WTC11 (cell line): ENCODE measurements at places on chromosomes 2 and 18. TPM values are rescaled to one million over a fixed set of nuclear protein-coding genes. Genes with fewer than 3 reads are reported as not detected.
A peak's percentile ranks its signal among the peaks of the same experiment; 100 is the strongest.

DNA sequence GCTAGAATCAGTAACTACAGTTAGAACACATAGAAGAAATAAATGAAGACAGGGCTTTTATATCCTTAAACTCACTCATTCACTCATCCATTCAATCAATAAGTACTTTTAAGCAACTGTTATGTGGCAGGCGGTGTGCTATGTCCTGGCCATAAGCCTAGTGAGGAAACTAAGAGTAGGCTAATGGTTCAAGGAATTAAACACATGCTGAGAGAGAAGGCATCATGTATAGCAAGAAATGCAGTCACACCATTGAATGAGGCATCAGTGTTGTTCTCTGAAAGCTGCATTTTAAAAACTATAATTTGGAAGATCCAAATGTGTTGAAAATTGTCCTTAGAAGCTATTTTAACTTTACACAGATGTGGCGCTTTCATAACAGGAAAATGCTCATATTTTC, 86.5 kb upstream of the DTNA start:
- 0 out of 2 replicates have a peak, but pooled peaks cover 2% of the 10 kb centered on the region for H3K4me1 ChIP-seq
- H3K36me3 ChIP-seq = peaks cover 17% of the 10 kb centered on the region
- H3K27ac ChIP-seq = no peak overlapping the region
- no peak overlapping the region for H3K4me3 ChIP-seq
- H3K27me3 ChIP-seq = no peaks in the 10 kb centered on the region

GRCh38 chr2:126761256-126761980, 105.5 kb downstream of the GYPC start:
- H3K36me3 ChIP-seq = no peaks in the 10 kb centered on the region
- H3K27me3 ChIP-seq = no peaks in the 10 kb centered on the region; the same call in 1 of the 2 replicates
- DNase-seq = no peak
- no peak overlapping the region for H3K27ac ChIP-seq

GRCh38 chr2:121902171-121902591, 146.7 kb downstream of the TSN start:
- no peak overlapping the region for H3K27ac ChIP-seq
- H3K27me3 ChIP-seq = peaks cover 3% of the 10 kb centered on the region; the same call in 1 of the 2 replicates
- H3K4me1 ChIP-seq = no peaks in the 10 kb centered on the region

- H3K4me3 ChIP-seq = no peak overlapping the region
- no peak overlapping the region for H3K27ac ChIP-seq
- H3K27me3 ChIP-seq = no peaks in the 10 kb centered on the region
These were observed 50.7 kb downstream of the DYNAP start for GRCh38 chr18:54641734-54642133.

GRCh38 chr18:8801263-8801901, 96.0 kb downstream of the MTCL1 start:
- no peaks in the 10 kb centered on the region for H3K27me3 ChIP-seq
- peaks cover 34% of the 10 kb centered on the region for H3K36me3 ChIP-seq
- H3K4me3 ChIP-seq = no peak overlapping the region
- H3K27ac ChIP-seq = peak overlapping the region; percentile 97
- H3K4me1 ChIP-seq = peaks cover 55% of the 10 kb centered on the region

DNA sequence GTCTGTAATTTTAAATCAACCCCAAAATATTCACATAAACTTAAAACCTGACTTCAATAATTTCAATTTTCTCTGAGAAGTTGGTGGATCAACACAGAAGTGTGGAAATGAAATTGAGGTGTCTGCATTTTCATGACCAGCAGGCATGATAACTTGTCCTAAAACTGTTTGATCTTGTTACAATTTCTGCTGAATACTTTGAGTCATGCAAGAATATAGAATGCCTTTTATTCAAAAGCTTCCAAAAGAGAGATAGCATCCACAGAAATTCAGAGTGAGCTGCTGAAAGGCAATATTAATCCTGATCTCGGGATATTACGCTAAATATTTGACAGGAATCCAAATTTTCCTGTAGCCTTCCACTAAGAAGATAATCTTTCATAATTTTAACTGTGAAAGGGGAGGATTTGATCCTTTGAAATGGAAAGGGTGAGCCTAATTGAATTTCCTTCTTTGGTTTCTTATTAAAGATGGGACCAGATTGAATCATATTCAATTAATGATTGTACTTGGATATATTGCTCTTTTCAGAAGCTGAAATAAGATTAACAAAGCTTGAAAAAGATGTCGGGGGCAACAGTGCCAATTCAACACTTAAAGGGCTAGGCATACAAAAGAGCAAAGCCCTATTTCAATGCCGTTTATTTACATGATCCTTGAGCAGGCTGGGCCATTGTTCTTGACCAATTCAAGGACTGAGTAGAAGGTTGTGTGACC, 129.3 kb downstream of the NCKAP5 start:
- no peaks in the 10 kb centered on the region for H3K36me3 ChIP-seq
- H3K4me1 ChIP-seq = peaks cover 9% of the 10 kb centered on the region
- no peak for DNase-seq
- no peak overlapping the region for H3K4me3 ChIP-seq

DNA sequence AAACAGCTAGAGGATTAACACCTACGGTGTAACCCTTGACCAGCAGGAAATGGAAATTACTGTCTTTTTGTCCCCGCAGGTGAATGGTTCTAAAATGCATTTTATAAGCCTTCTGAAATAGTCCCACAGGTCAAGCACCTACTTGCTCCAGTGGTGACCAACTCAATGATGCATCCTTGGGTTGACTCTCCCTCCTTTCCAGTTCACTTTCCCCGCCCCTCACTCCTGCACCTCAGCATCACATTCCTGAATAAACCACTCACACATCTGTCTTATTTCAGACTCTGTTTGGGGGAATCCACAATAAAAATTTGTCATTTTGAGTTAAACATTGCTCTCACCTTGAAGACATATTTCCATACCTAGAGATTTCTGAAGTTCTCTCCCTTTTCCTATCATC, 446.0 kb upstream of the TNP1 start:
- H3K36me3 ChIP-seq = peaks cover 4% of the 10 kb centered on the region; the same call in 1 of the 2 replicates
- no peak for DNase-seq
- no peak overlapping the region for H3K4me3 ChIP-seq
- H3K4me1 ChIP-seq = peaks cover 7% of the 10 kb centered on the region
- no peak overlapping the region for H3K27ac ChIP-seq
- H3K27me3 ChIP-seq = peaks cover 31% of the 10 kb centered on the region

- H3K36me3 ChIP-seq = no peaks in the 10 kb centered on the region
- H3K4me3 ChIP-seq = no peak overlapping the region
- H3K4me1 ChIP-seq = 0 out of 2 replicates have a peak, but pooled peaks cover 3% of the 10 kb centered on the region
- H3K27ac ChIP-seq = no peak overlapping the region
These were observed 116.1 kb downstream of the CYP26B1 start for GRCh38 chr2:72031346-72032110.

DNA sequence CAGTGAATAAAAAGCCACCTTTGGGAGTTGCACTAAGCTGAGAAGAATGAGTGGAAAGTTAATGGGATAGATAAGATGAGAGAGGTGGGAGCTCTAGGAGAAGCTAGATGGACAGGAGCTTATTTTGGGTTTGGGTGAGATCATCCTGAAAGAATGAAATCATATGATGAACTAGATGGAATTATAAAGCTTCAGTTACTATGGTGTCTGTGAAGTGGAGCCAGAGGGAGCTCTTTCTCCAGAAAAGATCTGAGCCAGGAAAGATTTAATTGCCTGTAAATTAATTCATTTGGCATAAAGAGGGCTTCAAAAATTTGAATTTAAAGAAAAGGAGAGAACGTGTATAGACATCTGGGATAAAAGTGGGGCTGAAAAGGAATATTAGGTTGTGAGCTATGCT, 10.3 kb downstream of the DNAH6 start:
- H3K27ac ChIP-seq = no peak overlapping the region
- DNase-seq = no peak
- H3K27me3 ChIP-seq = peaks cover 3% of the 10 kb centered on the region; the same call in 1 of the 2 replicates
- H3K36me3 ChIP-seq = no peaks in the 10 kb centered on the region

DNA sequence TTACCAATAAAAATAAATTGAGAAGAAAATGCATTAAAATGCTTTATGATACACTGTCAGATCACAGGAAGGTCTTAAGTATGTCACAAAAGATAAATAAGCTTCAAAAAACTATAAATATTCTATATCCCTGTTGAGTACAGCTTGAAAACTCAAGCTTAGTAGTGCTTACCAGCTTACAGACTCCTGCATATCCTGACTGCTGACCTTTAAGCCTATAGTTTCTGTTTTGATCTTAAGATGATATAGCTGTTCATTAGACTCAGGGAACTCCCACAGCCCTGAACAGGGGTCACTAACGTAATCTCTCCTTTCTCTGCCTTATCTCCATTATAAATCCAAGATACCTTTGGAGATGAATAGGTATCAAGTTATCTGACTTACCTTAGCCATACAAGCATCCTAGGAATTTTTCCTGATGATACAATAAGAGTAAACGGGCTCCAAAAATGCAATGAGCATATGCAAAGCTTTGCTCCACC, 93.7 kb upstream of the RBBP8 start:
- no peak overlapping the region for H3K27ac ChIP-seq
- DNase-seq = no peak
- no peak overlapping the region for H3K4me3 ChIP-seq
- no peaks in the 10 kb centered on the region; the same call in 1 of the 2 replicates for H3K4me1 ChIP-seq
- no peaks in the 10 kb centered on the region for H3K36me3 ChIP-seq

GRCh38 chr2:29591600-29591999, 329.8 kb downstream of the ALK start:
- no peaks in the 10 kb centered on the region; the same call in 1 of the 2 replicates for H3K27me3 ChIP-seq
- peaks cover 9% of the 10 kb centered on the region for H3K4me1 ChIP-seq
- DNase-seq = no peak
- H3K27ac ChIP-seq = no peak overlapping the region

DNA sequence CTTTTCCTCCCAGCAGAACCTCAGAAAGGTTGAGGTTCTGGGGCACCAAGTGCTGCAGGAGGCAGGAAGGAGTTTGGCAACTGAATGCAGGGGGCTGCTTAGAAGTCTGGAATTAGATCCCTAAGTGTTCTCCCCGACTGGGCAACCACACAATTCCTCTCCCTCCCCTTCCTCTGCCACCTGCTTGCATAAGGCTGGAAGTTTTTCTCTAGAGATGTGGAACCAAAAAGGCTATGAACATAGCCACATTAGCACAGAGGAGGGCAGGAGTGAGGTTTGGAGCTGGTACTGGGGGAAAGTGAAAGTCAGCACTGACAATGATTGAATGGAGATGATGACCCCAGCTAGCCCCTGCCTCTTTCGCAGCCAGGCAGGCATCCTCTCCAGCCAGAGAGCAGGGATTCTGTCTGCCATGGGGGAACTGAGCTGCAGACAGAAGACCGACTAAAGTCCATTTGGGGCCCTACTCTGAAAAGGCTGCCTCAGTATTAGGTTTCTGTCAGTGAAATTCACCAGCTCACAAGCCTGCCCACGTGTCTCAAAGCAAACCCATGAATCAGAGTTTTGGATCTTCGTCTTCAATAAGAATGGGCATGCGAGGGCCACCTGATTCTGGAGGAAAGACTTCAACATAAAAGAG, 87.9 kb upstream of the ITGA6 start:
- H3K36me3 ChIP-seq = peaks cover 13% of the 10 kb centered on the region
- H3K4me1 ChIP-seq = peaks cover 27% of the 10 kb centered on the region
- peaks cover 8% of the 10 kb centered on the region; the same call in 1 of the 2 replicates for H3K27me3 ChIP-seq

- no peak for DNase-seq
- H3K4me3 ChIP-seq = no peak overlapping the region
- H3K4me1 ChIP-seq = peaks cover 30% of the 10 kb centered on the region
- no peaks in the 10 kb centered on the region for H3K27me3 ChIP-seq
These were observed 146.0 kb downstream of the RHBDD1 start for GRCh38 chr2:226981791-226982326.

- no peaks in the 10 kb centered on the region for H3K27me3 ChIP-seq
- peaks cover 69% of the 10 kb centered on the region for H3K36me3 ChIP-seq
- H3K4me3 ChIP-seq = no peak overlapping the region
- H3K27ac ChIP-seq = no peak overlapping the region
- no peak for DNase-seq
These were observed 8.7 kb downstream of the PIKFYVE start for GRCh38 chr2:208274748-208275147.

GRCh38 chr2:61670591-61671501, 132.7 kb upstream of the XPO1 start:
- H3K4me1 ChIP-seq = peaks cover 17% of the 10 kb centered on the region
- H3K27me3 ChIP-seq = no peaks in the 10 kb centered on the region; the same call in 1 of the 2 replicates
- no peak overlapping the region for H3K4me3 ChIP-seq
- peaks cover 19% of the 10 kb centered on the region for H3K36me3 ChIP-seq
- no peak for DNase-seq

DNA sequence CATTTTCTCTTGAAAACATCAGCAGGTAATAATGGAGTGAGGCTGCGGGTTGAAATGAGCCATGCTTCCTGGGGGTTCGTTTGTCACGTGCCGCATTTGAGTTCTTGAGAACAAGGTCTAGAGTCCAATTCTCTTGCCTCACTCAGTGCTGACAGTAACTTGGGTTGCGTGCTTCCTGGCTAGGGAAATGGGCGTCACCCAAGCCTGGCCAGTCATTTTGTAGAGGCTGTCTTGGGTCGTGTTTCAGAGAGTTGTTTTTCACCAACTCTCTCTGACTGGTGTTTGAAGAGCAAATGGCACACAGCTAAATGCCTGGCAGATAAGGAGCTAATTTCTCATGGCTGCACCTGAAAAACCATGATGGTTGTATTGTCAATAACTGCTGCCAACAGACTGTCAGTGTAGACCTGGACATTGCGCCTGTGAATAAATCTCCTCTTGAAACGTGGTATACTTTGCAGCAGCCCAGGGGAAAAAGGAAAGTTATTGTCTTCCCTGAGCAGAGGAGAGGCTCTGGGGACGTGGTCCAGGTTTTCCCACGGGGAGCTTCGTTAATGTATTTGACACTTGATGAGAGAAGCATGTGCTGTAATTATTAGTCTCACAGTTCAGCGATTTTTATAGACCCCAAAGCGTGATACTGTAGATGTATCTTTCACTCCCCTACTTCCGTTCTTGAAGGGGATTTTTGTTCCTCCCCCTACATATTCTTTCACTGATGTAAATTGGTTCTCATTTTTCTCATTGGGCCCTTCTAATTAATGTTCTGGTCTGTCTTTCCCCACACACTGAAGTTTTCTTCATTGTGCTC, 196.0 kb downstream of the FHOD3 start:
- H3K4me1 ChIP-seq = peaks cover 22% of the 10 kb centered on the region
- H3K36me3 ChIP-seq = no peaks in the 10 kb centered on the region
- H3K27ac ChIP-seq = peak overlapping the region; percentile 58; the same call in 1 of the 2 replicates
- DNase-seq = peak; percentile 36

SYT4 gene
- 1.4 to 2.2 TPM (median 1.7 TPM) in 3 replicates for total RNA-seq

EPB41L3 gene
- total RNA-seq = 20.1 to 20.6 TPM (median 20.1 TPM) in 3 replicates

APCDD1 gene
- total RNA-seq = 5.3 to 7.1 TPM (median 5.5 TPM) in 3 replicates

TRIM43 gene
- total RNA-seq = 0.11 TPM in 1 of 3 replicates, not detected in the others

SOX11 gene
- 22.5 to 24.8 TPM (median 24.0 TPM) in 3 replicates for total RNA-seq

IL18R1 gene
- 0.25 to 0.46 TPM in 2 of 3 replicates, not detected in the other for total RNA-seq

UBE2F gene
- total RNA-seq = 48.8 to 50.6 TPM (median 49.5 TPM) in 3 replicates

BOK gene
- total RNA-seq = 35.1 to 39.4 TPM (median 37.4 TPM) in 3 replicates

TPGS2 gene
- total RNA-seq = 96.9 to 118 TPM (median 114 TPM) in 3 replicates

C2orf66 gene
- not detected in 3 replicates for total RNA-seq

FAM237A gene
- not detected in 3 replicates for total RNA-seq

HOXD13 gene
- total RNA-seq = not detected in 3 replicates

ARHGEF4 gene
- 18.1 to 21.8 TPM (median 19.5 TPM) in 3 replicates for total RNA-seq

HOXD12 gene
- total RNA-seq = 0.17 TPM in 1 of 3 replicates, not detected in the others

ASPRV1 gene
- 0.73 to 1.3 TPM (median 1.1 TPM) in 3 replicates for total RNA-seq

MFSD2B gene
- total RNA-seq = 0.42 to 0.55 TPM (median 0.50 TPM) in 3 replicates

SERPINB10 gene
- not detected in 3 replicates for total RNA-seq

EPHA4 gene
- total RNA-seq = 6.7 to 11.0 TPM (median 6.8 TPM) in 3 replicates

LBX2 gene
- total RNA-seq = 1.0 to 1.8 TPM (median 1.8 TPM) in 3 replicates

SLC9A2 gene
- total RNA-seq = 0.07 to 0.16 TPM (median 0.11 TPM) in 3 replicates

MROH2A gene
- 0.16 TPM in 1 of 3 replicates, not detected in the others for total RNA-seq

SERPINB4 gene
- total RNA-seq = 0.37 to 1.3 TPM (median 0.53 TPM) in 3 replicates
